ENCODE measurements at places on chromosomes 7 and 10.

DNA sequence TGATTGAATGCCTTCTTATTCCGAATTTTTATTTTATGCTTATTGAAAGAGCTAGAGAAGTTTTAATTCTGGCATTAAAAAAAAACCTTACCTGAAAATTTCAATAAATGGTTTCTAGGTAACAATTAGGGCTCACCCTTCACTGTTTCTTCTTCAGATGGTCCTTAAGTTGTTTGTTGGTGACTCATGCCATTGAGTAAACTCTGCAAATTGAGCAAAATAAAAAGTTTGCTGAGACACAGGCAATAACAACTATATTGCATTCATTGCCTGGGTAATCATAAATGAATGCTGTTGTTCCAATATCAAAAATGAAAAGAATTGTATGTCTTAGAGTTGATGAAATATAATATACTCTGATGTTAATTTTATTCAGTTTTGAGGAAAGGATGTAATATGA lies 300.3 kb downstream of the CDK14 start:
- no peak for DNase-seq

DNA sequence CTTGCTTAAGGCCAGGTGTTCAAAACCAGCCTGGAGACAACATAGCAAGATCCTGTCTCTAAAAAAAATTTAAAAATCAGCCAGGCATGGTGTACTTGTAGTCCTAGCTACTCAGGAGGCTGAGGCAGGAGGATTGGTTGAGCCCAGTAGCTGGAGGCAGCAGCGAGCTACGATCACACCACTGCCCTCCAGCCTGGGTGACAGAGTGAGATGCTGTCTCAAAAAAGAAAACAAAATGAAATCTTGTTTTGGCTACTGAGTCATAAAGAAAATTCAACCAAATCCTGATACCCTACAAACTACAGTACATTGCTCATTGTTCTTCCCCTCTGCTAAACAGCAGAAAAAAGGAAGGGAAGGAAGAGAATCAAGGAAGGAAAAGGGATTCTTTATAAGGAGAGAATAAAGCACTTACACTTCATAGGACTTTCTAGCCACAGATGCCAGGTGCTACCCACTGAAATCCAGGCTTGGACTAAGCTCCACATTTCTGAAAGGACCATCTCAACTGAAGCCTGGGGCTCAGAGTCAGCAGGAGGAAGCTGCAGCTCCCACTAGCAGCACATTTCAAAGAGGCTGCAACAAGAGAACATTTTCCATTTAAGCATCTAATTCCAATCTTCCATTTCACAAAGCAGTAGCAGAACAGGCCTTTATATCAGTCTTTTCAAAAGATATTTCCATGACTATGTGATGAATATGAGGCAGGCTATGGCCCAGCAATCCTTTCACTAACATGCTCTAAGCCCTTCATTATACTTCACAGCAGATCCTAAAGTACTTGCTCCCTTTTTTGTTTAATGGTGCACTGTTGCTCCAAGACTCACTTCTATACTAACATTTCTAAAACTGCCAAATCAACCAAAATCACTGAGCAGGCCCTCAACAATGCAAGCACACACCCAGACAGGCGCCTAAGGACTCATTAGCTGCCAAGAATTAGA lies 13.5 kb downstream of the TNPO3 start:
- DNase-seq = no peak

DNA sequence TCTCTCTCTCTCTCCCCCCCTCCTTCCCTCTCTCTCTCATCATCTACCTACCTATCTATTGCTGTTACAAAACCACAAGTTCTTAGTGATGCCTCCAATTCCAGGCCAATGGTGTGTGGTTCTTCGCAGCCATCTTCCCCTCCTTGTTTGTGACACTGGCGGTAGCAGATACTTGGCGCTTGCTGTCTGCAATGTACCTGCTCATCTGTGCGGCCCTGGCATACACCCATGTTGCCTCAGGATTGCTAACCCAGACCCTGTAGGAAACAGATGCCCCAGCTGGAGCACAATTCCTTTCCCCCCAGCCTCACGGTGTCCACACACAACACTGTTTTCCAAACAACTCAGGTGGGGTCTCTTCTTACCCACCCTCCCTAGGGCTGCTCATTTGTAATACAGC lies 13.6 kb upstream of the DPYSL4 start:
- no peak for DNase-seq

GRCh38 chr7:29167721-29168120 lies 21.4 kb upstream of the CPVL start:
- no peak for DNase-seq

- DNase-seq = peak; percentile 45
Observed at GRCh38 chr10:112362833-112363232, 11.1 kb upstream of the ACSL5 start.

GRCh38 chr7:64314566-64314965 lies 805 bp downstream of the ZNF736 start:
- DNase-seq = no peak

GRCh38 chr10:47145290-47145934 lies 154.6 kb upstream of the GDF10 start:
- no peak for DNase-seq

GRCh38 chr10:125340903-125341302 lies 180.5 kb upstream of the CTBP2 start:
- no peak for DNase-seq

DNA sequence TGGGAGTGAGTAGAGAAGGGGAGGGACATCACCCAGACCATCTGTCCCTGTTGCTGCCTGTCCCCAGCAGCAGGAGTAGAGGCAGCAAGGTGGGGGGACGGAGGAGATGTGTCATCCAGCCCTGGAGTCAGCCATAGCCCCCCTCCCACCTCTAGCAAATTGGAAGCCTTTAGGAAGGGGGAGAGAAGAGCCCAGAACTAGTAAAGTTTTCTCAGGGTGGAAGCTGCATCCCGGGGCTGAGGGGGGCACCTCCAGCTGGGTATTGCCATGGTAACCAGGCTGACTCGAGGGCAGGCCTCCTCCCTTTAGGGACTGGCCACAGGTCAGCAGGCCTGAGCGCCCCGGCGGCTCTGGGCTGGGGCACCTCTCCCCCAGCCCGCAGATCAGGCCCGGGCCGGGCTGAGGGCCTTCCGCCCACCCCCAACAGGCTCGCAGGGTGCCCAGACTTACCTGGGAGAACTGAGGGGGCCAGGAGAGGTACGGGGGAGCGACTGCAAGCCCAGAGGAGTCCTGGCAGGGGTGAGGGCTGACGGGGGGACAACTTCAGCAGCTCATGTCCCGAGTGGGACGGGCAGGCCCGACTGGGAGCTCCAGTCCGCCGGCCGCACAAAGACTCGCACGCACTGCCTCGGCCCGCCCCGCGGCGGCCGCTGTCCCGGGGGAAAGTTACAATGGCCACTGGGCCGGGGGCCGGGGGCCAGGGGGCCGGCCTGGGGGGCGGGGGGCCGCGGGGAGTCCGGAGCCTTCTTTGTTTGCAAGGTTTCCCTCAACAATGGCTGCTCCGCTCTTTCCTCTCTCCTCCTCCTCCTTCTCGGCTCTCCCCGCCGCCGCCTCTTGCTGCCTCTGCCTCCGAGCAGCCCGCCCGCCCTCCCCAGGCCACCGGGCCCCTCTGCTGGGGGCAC lies 6.0 kb downstream of the LDB1 start:
- DNase-seq = no peak
